Activated CD8-positive, alpha-beta memory T cell treated with anti-CD3 and anti-CD28 coated beads for 36 hours (primary cell): ENCODE measurements at places on chromosomes 12 and 14. TPM values are rescaled to one million over a fixed set of nuclear protein-coding genes. Genes with fewer than 3 reads are reported as not detected.

The BCAT1 gene
- 49.4 TPM for total RNA-seq

The OTOGL gene
- total RNA-seq = not detected

The TRIM9 gene
- total RNA-seq = 2.0 TPM

The CIROP gene
- not detected for total RNA-seq

The GSG1 gene
- not detected for total RNA-seq

The CCDC38 gene
- 0.31 TPM for total RNA-seq

The ADCY4 gene
- 0.78 TPM for total RNA-seq

The PRICKLE1 gene
- not detected for total RNA-seq
